ENCODE measurements at places on chromosomes 3 and 15. TPM values are rescaled to one million over a fixed set of nuclear protein-coding genes. Genes with fewer than 3 reads are reported as not detected.

- DNase-seq, result no peak
Measured at GRCh38 chr15:42012241-42012640, 8.6 kb downstream of the PLA2G4E start.

DNA sequence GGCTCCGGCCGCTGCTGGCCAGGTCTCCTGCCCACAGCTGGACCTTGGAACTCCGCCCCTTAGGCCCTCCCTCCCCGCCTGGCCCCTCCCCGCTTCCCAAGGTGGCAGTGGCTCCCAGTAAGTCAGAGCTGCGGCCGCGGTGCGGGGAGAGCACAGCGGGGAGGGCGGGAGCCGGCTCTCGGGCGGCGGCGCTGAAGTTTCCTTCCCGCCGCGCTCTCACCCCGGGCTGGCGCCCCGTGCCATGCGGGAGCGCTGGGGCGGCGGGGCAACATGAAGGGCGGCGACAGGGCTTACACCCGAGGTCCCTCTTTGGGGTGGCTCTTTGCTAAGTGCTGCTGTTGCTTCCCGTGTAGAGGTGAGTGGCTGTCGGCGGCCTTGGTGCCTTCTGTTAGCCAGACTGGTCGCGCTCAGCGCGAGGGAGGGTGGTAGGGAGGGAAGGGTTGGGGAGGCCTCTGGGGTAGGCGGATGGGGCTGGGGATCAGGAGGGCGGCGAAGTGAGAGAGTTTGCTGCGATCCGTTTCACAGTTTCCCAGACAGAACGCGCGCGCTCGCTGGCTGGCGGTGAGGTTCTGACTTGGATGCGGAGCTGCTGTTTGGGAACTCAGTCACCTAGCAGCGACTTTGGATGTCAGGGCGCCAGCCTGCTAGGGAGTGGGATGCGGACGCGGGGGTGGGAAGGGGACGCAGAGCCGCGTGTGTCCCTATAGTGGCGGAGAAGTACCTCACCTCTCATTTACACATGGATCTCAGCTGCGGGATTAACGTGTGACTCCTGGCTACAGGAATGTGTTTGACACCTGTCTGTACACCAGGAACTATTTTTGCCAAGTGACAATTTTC, 145.5 kb upstream of the UMPS start:
- DNase-seq, result peak; percentile 54

DNA sequence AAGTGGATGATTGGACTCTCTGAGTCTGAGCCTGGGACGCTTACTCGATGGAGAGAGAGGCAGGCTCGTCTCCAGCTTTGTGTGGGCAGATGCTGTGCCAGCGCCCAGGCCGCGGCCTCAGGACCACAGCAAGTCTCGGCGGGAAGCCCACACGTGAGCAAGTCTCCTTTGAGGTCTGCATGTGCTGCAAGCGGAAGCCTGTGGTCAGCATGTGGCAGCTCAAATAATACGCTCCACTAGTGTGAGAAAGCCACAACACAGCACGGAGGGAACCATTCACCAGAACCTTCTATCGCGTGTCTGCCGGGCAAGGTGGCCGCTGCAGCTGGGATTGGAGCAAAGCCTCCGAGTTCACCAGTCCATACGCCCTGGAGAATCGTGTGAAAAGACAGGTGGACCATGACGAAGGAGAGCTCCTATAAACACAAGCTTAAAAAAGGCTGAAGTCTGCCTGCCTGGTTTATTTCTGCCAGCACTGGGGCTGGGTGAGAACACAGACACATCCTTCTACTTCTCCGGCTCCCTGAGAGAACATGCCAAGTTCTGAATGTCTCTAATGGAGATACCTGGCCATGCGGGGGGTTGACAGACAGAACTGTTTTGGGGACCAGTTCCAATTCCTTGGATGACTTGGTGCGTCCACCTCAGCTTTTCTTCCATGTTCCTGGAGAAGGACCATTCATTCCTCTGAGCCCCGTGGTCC, 82.0 kb upstream of the LRIG1 start:
- DNase-seq, result no peak

The ADGRG7 gene
- total RNA-seq, result not detected

The OR5K2 gene
- total RNA-seq, result not detected
